ENCODE measurements at places on chromosomes 2 and 18.

- no peak for DNase-seq
- H3K4me3 ChIP-seq, result no peak overlapping the region
- no peaks in the 10 kb centered on the region for H3K36me3 ChIP-seq
- no peak overlapping the region for H3K27ac ChIP-seq
- no peaks in the 10 kb centered on the region for H3K27me3 ChIP-seq
These were observed 195.7 kb upstream of the GALNT5 start for GRCh38 chr2:157061799-157062198.

- H3K4me1 ChIP-seq, result no peaks in the 10 kb centered on the region
- no peak overlapping the region for H3K4me3 ChIP-seq
- DNase-seq, result no peak
- H3K27ac ChIP-seq, result no peak overlapping the region
- H3K36me3 ChIP-seq, result no peaks in the 10 kb centered on the region
These were observed 61.8 kb downstream of the TBC1D8 start for GRCh38 chr2:101089419-101089818.

DNA sequence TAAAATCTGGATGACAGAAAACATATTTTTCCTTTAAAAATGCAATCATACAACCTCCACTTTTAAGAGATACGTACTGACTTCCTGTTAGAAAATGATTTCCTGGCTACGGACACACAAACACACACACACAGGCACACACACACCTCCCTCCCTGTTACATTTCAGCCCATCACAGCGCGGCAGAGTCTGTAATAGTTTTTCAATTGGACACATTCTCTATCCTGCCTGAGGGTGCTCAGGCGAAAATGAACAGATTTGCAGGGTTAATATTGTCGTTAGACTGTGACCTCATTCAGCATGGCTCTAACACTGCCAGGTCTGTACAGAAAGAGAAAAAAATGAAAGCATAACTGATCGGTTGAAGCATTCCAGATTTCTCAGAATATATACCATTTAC is 45.0 kb downstream of the KCTD1 start:
- no peaks in the 10 kb centered on the region for H3K27me3 ChIP-seq
- no peak overlapping the region for H3K4me3 ChIP-seq
- H3K4me1 ChIP-seq, result no peaks in the 10 kb centered on the region
- no peaks in the 10 kb centered on the region for H3K36me3 ChIP-seq

- no peak overlapping the region for H3K27ac ChIP-seq
- no peak overlapping the region for H3K4me3 ChIP-seq
- no peaks in the 10 kb centered on the region for H3K36me3 ChIP-seq
- DNase-seq, result no peak
- H3K4me1 ChIP-seq, result no peaks in the 10 kb centered on the region
These were observed 7.6 kb downstream of the ITGA6 start for GRCh38 chr2:172434821-172435605.

GRCh38 chr2:157538064-157538463 is 90.6 kb downstream of the ACVR1C start:
- no peaks in the 10 kb centered on the region for H3K27me3 ChIP-seq
- no peaks in the 10 kb centered on the region for H3K36me3 ChIP-seq
- H3K4me3 ChIP-seq, result no peak overlapping the region
- H3K27ac ChIP-seq, result no peak overlapping the region
- H3K4me1 ChIP-seq, result no peaks in the 10 kb centered on the region

- H3K36me3 ChIP-seq, result no peaks in the 10 kb centered on the region
- H3K4me3 ChIP-seq, result no peak overlapping the region
- no peak overlapping the region for H3K27ac ChIP-seq
- DNase-seq, result no peak
These were observed 1265.5 kb upstream of the ACVR2A start for GRCh38 chr2:146579147-146579930.

DNA sequence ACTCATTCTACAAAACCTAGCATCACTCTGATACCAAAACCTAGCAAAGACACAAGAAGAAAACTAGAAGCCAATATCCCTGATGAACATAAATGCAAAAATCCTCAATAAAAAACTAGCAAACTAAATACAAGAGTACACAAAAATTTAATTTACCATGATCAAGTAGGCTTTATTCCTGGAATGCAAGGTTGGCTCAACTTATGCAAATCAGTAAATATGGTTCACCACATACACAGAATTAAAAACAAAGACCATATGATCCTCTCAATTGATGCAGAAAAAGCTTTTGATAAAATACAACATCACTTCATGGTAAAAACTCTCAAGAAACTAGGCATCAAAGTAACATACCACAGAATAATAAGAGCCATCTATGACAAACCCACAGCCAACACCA is 188.3 kb downstream of the ETAA1 start:
- H3K4me3 ChIP-seq, result no peak overlapping the region
- no peaks in the 10 kb centered on the region for H3K27me3 ChIP-seq
- H3K4me1 ChIP-seq, result no peaks in the 10 kb centered on the region
- H3K27ac ChIP-seq, result no peak overlapping the region
- no peaks in the 10 kb centered on the region for H3K36me3 ChIP-seq
- no peak for DNase-seq

DNA sequence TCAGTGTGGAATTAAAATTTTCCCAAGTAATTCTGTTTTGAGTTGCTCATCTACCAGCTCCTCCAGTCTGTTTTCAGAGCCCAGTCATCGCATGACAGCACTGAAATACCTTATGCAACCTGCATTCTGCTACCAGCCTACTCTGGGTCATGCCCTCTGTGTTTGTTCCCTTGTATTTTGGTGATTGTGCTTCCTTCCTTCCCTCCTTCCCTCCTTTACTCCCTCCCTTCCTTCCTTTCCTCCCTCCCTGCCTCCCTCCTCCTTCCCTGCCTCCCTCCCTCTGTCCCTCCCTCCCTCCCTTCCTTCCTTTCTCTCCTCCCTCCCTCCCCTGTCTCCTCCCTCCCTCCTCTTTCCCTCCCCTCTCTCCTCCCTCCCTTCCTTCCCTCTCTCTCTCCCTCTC is 289.6 kb downstream of the CDH2 start:
- no peaks in the 10 kb centered on the region for H3K4me1 ChIP-seq
- H3K27me3 ChIP-seq, result no peaks in the 10 kb centered on the region

DNA sequence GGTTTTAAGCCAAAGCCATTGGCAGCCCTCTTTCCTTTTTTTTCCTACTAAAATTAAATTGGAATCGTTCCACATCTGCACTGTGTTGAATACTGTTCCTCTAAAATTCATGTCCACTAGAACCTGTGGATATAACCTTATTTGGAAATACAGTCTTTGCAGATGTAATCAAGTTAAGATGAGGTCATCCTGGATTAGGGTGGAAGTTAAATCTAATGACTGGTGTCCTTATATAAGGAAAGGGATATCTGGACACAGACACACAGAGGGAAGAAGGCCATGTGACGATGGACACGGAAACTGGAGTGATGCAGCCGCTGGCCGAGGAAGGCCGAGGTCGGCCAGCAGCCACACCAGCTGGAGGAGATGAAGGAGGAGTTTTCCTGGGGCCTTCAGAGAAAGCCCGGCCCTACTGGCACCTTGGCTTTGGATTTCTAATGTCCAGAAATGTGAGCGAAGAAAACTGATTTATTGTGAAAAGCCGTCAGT is 49.4 kb downstream of the LONRF2 start:
- H3K4me3 ChIP-seq, result no peak overlapping the region
- peak overlapping the region; percentile 44 for H3K27ac ChIP-seq
- H3K4me1 ChIP-seq, result no peaks in the 10 kb centered on the region
- no peak for DNase-seq

- no peak for DNase-seq
- H3K4me3 ChIP-seq, result no peak overlapping the region
- H3K36me3 ChIP-seq, result no peaks in the 10 kb centered on the region
- no peak overlapping the region for H3K27ac ChIP-seq
- H3K27me3 ChIP-seq, result no peaks in the 10 kb centered on the region
These were observed 71.0 kb downstream of the EVA1A start for GRCh38 chr2:75489721-75490120.

GRCh38 chr2:109486711-109487535 is 126.8 kb downstream of the SEPTIN10 start:
- peaks cover 16% of the 10 kb centered on the region for H3K4me1 ChIP-seq
- no peaks in the 10 kb centered on the region for H3K27me3 ChIP-seq
- H3K27ac ChIP-seq, result peak overlapping the region; percentile 75
- peaks cover 15% of the 10 kb centered on the region for H3K36me3 ChIP-seq
